ENCODE measurements at places on chromosomes 7 and 10.

DNA sequence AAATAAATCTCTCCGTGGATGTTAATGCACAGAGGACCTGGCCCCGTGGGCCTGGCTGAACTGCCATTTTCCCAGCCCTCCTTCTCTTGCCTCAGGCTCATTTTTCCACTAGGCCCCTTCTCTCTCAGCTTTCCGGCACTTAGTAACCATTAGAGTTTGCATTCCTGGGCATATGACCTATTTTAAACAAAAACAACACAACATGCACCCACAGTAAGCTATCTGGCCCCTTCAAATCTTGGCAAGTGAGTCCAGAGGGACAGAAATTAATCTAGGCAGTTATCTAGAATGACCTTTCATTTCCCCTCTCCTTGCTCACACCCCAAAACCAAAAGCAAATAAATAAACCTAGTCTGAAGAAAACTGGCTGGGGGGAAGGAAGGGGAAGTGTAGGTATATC, 11.7 kb downstream of the FBXW4 start:
- no peak for DNase-seq

GRCh38 chr10:30704026-30704600, 74.6 kb upstream of the LYZL2 start:
- DNase-seq = no peak

DNA sequence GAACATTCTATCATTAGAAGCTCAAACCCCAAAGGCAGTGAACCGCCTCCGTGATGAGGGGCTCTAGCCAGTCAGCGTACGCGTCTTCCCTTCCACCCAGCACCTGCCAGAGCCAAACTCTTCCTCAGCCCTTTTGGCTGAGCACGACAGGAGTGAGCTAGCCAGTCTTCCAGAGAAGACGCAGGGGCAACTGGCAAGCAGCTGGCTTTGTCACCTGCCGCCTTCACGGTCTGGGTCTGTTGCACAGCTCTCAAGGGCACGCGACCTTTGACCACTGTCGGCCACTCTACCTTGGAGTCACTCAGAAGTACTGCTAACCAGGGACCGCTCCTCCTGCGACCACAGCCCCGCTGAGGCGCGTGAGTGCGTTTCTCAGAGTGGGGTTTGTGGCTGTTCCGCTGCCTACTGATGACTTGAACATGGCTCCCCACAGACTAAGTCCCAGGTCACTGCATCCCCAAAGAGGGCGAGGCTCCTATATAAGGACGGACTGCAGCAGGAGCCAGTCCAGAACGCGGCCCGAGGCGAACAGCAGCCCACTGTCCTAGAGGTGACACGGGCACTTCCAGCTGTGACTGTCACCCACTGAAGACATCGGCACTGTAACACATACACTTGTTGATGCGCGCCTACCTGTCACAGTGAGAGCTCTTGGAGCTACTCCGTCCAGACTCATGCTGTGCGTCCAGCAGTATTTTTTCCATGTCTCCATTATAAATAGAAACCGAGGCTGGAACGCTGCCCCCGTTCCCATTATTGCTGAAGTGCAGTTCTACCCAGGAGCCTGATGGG, 8.4 kb downstream of the BNIP3 start:
- no peak for DNase-seq

- no peak for DNase-seq
Measured at GRCh38 chr10:13961097-13961496, 369.6 kb downstream of the FRMD4A start.

GRCh38 chr10:112218960-112219359, 35.4 kb upstream of the GPAM start:
- DNase-seq = no peak

GRCh38 chr7:65477326-65477725, 103.7 kb downstream of the ZNF92 start:
- DNase-seq = no peak

GRCh38 chr10:84333864-84334451, 5.6 kb downstream of the CCSER2 start:
- DNase-seq = no peak

- DNase-seq = no peak
Measured at GRCh38 chr10:119737039-119737663, 11.3 kb downstream of the INPP5F start.

- DNase-seq = no peak
Measured at GRCh38 chr7:4131063-4131462, 551.0 kb upstream of the FOXK1 start.

- DNase-seq = no peak
Measured at GRCh38 chr10:1293157-1293556, 237.0 kb downstream of the WDR37 start.

- DNase-seq = no peak
Measured at GRCh38 chr10:17210361-17210760, 8.9 kb upstream of the TRDMT1 start.

DNA sequence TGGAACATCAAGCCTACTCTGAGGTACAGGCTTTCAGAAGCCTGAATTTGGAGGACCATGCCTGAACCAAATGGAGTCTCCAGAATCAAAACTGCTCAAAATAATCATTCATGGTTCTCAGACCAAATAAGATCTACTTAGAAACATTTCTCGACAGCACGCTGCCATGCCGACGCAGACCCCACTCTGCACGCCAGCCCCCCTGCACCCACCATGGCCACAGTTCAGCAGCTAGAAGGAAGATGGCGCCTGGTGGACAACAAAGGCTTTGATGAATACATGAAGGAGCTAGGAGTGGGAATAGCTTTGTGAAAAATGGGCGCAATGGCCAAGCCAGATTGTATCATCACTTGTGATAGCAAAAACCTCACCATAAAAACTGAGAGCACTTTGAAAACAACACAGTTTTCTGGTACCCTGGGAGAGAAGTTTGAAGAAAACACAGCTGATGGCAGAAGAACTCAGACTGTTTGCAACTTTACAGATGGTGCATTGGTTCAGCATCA, 6.6 kb upstream of the KMT2C start:
- DNase-seq = no peak

- no peak for DNase-seq
Measured at GRCh38 chr7:76352193-76352592, 6.6 kb downstream of the YWHAG start.

DNA sequence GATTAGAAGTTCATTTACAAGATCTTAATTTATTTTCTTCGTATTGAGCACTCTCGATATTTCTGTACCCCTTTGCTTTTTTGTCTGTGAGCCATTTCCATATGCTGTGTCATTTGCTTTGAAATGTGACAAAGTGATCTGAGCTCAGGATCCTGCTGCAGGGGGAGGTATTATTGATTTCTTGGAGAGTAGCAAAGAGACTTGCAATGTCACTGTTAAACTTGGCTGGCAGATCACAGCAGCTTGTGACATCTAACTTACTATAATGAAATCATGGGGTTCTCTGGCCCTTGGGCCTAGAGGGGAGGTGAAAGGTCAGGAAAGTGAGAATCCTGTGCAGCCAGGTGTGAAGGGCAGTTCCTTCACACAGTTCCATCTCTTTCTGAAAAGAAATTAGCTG, 923.4 kb downstream of the REEP3 start:
- DNase-seq = no peak

- no peak for DNase-seq
Measured at GRCh38 chr10:78038105-78038504, 4.4 kb downstream of the RPS24 start.

GRCh38 chr10:100006243-100006886, 3.4 kb downstream of the DNMBP start:
- DNase-seq = no peak

All from progenitor cell of endocrine pancreas (in vitro differentiated cells).